Stimulated activated CD4-positive, alpha-beta T cell treated with anti-CD3 and anti-CD28 coated beads, Interleukin-12 subunit alpha, Interleukin-12 subunit beta, amount 100 ng/mL, for 4 hours (primary cell): ENCODE measurements at places on chromosomes 3 and 15.

GRCh38 chr3:12902181-12902999 is 61.0 kb upstream of the RPL32 start:
- DNase-seq = no peak

GRCh38 chr3:58490860-58491501 is 915 bp upstream of the KCTD6 start:
- DNase-seq = no peak

DNA sequence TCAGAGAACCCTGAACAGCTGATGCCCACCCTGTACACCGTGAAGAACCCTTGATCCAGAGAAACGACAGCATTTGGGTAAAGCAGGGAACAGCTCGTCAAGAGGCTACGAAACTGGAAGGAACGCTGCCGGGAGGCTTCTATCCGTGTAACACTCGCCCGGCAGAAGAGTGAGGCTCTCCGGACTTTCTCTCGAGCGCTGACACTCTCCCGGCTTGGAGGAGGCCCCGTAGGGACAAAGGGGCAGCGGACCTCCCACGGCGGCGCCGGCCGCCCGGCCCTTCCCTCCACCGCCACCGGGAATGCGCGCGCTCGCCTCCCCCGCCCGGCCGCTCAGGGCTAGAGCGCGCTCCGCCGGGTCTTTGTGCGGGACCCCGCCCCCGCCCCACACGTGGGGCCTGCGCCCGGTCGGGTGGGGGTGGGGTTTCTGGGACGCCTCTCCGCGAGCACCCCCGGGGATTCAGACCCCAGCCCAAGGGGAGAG is 1.7 kb downstream of the HYAL2 start:
- peak; percentile 62 for DNase-seq

- DNase-seq = no peak
These were observed 78.7 kb downstream of the CRYGS start for GRCh38 chr3:186465508-186465907.

DNA sequence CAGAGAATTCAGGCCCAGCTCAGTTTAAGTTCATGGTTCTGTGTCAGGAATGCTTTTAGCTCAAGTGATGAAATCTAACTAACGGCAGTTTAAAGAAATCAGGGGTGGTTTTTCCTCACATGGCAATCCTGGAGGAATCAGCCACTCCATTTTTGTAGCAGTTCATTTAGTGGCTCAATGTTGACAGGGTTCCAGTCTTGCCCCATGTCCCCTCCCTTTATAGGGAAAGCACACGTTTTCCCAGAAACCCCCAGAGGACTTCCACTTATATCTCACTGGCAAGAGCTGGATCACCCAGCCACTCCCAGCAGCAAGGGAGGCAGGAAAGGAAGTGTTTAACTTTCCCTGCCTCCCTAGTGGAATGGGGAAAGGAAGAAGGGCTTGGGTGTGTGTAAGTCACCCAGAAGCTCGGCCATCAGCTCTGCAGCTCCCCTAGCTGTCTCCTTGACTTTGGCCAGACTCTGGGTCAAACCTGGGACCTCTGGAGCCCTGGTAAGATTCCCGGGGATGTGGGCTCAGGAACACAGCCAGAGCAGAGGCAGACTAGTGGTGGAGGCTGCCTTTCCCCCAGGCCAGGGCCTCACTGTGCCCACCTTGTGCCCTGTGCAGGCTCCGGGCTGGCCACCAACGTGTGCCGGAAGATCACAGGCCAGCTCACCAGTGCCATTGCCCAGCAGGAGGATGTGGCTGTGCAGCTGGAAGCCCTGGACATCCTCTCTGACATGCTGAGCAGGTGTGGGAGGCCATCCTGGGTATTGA is 11.3 kb downstream of the CAND2 start:
- DNase-seq = no peak

GRCh38 chr15:51760805-51761204 is 9.4 kb downstream of the TMOD2 start:
- no peak for DNase-seq

DNA sequence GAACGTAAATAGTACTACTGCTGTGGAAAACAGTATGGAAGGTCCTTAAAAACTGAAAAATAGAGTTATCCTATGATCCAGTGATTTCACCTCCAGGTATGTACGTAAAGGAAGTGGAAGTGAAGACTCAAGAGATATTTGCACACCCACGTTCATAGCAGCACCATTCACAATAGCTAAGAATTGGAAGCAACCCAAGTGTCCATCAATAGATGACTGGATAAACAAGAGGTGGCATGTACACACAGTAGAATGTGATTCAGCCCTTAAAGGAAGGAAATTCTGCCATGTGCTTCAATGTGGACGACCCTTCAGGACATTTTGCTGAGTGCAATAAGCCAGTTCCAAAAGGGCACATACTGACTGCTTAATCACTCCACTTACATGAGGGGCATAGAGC is 188.3 kb downstream of the APBA2 start:
- no peak for DNase-seq

- no peak for DNase-seq
These were observed 223.8 kb downstream of the RSRC1 start for GRCh38 chr3:158333736-158334135.

DNA sequence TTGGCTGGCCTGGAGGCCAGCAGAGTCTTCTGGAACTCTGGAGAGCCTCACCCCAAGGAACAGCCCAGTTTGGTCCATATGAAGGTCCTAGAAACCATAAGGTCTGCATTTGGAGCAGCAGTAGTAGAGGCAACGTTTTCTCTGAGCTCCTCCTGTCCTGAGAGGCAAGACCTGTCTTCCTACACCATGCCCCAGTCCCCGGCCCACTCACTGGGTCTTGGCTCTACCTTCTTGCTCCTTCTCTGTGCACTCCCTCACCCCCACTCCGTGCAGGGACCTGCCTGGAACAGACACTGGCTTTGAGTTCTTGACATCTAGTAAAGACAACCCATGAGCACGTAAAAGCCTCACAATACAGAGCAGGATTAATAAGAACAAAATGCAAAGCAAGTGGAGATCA is 76.6 kb downstream of the CHRD start:
- DNase-seq = no peak

- no peak for DNase-seq
These were observed 36.1 kb upstream of the PLSCR5 start for GRCh38 chr3:146640955-146641867.

- peak; percentile 11 for DNase-seq
These were observed 333.9 kb downstream of the PTPRG start for GRCh38 chr3:61894988-61895935.

DNA sequence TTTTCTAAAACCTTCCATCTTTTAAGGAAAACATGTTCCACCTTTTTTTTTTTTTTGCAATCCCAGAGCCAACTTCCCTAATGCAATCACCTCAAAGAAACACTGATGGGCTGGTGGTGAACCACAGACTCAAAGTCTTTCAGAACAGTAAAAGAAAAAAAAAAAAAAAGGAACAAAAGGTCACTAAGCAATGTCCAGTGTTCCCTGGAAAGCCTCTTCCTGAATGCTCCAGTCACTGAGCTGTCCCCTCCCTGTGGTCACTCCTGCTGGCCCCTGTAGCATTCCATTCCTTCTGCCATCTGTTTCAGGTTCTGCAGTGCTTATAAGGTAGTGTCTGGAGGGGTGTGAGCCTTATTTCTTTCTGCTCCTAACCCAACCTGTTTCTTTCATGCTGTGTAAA is 53.3 kb downstream of the AAGAB start:
- DNase-seq = no peak

DNA sequence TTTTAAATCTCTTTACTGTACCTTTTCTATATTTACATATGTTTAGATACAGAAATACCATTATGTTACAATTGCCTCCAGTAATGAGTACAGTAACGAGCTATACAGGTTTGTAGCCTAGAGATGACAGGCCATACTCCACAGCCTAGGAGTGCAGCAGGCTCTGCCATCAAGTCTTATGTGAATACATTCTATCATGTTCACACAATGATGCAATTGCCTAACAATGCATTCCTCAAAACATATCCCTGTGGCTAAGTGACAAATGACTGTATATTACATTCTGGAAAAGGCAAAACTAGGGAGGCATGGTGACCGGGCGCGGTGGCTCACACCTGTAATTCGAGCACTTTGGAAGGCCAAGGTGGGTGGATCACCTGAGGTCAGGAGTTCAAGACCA is 192.4 kb upstream of the IGF1R start:
- no peak for DNase-seq

GRCh38 chr15:68962465-68962864 is 32.1 kb downstream of the SPESP1 start:
- DNase-seq = no peak

- DNase-seq = no peak
These were observed 91.0 kb upstream of the PLAAT1 start for GRCh38 chr3:193149998-193150397.

DNA sequence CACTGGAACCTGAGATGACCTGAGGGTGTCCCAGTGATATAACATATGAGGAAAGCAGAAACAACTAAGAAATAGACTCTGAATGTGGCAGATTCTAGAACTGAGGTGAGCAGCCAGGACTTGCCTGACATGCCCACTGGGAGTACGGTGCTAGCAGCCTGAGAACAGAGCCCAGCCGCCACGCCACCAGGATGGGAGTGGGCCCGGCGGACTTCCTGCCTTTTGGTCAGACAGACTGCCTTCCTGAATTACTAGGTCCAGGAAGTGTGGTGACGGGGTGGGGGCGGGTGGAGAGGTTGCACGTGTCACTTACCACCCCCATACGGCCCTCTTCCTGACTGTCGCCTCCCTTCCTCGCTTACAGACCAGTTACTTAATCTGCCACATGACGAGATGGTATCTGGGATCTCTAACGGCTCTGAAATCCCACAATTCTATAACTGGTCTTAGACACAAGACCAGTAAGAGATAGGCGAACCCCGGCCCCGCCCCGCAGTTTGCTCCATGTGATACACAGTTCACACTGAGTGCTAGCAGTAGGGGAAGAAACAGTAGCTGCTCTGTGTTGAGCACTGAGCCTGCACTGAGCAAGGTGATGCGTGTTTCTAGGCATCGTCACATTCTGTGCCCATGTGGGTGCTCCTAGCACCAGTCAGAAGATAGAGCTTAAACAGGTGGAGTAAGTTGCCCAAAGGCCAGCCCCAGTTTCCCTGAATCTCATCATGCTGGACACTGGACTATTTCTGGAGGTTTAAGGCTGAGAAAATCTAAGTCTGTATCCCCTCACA is 95.7 kb downstream of the CPN2 start:
- DNase-seq = peak; percentile 44

- no peak for DNase-seq
These were observed 44.3 kb upstream of the TM4SF1 start for GRCh38 chr3:149421764-149422163.

DNA sequence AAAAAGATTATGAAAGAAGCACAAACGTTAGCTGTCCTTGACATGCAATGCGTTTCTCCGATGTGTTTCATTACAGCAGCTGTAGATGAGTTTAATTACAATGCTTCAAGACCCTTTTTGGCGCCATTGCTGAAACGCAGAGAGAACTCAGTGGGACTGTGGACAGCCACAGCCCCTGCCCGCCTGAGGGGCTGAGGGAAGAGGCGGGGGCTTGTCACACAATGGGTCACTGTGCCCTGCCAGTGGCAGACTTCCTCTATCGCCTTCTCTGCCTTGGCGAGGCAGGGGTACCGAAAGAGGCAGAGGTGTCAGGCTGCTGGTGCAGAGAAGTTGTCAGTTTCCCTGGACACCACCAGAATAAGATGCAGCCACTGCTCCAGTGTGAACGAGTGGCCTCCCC is 252.0 kb downstream of the NR2F2 start:
- no peak for DNase-seq

DNA sequence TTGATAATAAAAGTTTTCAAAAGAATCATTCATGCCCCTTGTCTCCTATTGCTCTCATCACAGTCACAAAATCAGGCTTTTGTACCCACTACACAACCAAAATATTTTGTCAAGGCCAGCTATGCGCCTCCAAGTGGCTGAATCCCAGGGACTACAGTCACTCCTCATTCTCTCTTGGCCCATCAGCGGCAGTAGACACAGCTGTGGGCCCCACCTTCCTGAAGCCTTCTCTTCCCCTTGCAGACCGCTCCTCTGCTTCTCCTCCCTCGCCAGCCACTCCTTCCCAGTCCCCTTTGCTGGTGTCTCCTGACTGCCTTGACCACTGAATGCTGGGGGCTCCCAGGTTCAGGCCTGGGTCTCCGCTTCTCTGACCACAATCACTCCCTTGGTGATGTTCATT is 52.1 kb downstream of the LSM3 start:
- DNase-seq = no peak

GRCh38 chr3:144350125-144350524 is 378.5 kb downstream of the DIPK2A start:
- DNase-seq = no peak

DNA sequence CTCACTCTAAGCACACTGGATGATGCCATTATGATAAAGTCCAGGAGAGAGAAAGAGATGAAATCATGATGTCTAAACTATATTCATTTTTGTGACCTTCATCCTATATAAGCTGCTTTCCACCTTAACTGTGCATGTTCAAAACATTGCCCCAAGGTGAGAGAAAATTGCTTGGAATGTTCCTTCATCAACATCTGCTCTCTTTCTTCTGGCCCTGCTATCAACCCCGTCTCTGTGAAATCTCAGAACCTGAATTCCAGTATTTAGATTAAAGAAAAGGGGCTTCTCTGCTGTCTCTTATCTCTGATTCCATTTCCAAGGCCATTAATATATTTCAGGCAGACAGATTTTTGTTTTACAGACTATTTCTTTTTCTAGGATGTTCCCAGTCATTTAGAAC is 47.3 kb upstream of the PHLDB2 start:
- no peak for DNase-seq

GRCh38 chr3:153166206-153166605 is 4.2 kb downstream of the RAP2B start:
- DNase-seq = no peak

GRCh38 chr3:9178697-9179096 is 70.7 kb downstream of the SRGAP3 start:
- DNase-seq = no peak

DNA sequence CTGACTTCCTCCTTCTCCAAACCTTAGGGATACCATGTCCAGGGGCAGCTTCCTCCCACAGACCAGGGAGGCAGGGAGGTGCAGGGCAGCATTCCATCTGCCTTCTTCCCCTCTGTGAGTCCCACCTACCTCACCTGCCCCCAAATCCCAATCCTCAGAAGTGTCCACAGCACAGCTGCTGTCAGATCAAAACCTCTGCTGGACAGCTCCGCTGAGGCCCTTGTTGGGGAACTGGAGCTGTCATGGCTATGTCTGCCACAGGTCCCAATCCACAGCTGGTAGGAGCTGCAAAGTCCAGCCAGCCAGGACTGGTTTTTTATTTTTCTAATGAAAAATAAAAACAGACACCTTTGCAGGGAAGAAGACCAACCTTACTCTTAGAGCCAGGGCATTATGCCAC is 40.7 kb upstream of the TBC1D21 start:
- DNase-seq = no peak

DNA sequence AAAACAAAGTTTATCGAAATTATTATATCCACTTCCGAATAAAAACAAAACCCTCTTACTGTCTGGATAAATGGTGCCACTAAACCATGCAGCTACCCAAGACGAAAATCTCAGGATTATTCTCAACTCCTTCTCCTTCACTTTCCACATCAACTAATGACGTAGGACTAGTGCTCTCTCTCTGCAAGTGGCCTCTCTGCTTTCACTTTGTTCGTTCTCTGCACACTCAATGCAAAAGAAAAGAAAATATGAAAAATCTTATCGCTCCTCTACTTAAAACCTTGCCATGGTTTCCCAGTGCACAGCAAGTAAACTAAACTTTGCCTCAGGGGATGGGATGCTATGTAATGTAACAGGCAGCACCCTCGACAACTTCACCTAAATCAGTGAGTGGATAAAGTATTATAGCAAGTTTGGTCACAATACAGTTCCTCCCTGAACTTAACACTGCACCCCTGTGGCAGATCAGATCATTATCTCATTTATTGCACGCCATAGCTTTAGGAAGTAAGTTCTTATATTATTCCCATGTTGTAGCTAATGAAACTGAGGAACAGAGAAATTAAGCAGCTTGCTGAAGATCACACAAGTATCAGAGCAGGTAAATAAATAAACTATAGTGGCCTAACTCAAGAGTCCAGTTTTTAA is 262.7 kb upstream of the GADL1 start:
- DNase-seq = no peak
